Endodermal cell (in vitro differentiated cells): ENCODE measurements at places on chromosomes 4 and X.

DNA sequence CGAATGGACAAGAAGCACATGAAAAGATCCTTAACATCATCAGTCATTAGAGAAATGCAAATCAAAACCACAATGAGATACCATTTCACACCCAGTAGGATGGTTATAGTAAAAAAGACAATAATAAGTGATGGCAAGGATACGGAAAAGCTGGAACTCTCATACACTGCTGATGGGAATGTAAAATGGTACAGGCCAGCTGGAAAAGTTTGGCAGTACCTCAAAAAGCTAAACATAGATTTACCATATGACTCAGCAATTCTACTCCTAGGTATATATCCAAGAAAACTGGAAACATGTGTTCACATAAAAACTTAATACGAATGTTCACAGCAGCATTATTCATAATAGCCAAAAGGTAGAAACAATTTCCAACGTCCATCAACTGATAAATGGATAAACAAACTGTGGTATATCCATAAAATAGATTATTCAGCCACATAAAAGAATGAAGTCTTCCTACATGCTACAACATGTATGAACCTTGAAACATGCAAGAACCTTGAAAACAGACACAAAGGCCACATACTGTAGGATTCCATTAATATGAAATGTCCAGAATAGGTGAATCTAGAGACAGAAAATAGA is 11.9 kb downstream of the RPS6KA3 start:
- DNase-seq = no peak

- DNase-seq = no peak
These were observed 239.2 kb downstream of the ANTXR2 start for GRCh38 chr4:79833857-79834256.

DNA sequence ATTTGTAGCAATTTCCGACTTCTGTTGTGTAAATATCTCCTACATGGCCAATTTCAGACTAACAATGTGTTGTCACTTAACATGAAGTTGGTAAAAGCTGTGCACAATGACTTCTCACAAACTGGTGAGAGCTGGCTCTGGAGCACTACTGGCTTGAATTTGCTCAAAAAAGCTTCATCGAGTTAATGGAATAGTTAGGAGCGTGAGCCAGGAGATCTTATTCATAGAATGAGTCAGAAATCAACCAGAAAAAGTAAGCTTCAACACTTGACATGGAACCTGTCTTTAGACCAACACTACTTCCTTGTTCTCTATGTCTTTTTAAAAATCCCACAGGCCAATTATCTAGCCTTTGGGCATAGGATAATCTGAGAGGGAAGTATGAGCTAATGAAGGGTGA is 7.9 kb upstream of the CHRDL1 start:
- no peak for DNase-seq

DNA sequence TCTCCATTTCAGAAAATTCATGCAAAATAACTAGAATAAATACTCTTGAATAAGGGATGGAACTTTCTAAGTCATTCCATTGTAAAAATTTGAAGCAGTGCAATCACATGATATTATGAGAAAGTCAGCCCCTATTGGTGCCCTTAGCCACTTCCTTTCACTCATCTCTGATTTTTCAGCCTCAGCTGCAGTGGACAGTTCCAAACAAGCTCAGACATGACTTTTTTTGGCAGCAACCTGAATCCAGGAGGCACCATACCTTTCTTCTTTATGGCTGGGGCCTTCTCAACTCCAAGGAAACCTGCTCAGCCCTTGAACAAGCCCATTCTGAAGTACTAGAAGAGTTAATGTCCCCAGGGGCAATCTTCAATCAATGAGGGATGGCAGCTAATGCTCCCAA is 40.5 kb downstream of the MAPK10 start:
- no peak for DNase-seq

GRCh38 chrX:77962068-77962902 is 7.2 kb downstream of the PGAM4 start:
- no peak for DNase-seq

DNA sequence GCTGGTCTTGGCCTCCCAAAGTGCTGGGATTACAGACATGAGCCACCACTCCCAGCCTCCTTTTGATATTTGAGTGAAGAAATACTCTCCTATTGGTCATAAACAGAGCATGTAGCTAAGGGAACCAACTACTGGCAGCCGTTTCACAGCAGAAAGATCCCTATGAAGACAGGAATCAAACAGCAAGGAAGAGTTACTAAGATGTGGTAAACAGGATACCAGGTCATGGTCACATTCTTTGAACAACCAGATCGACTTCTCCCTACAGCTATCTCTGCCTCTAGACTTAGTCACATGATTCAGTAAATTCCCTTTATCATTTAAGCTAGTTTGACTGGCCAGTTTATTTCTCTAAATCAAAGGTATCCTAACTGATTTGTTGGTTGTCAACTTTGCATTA is 9.0 kb upstream of the HNRNPD start:
- DNase-seq = no peak
